Stimulated activated CD4-positive, alpha-beta T cell treated with anti-CD3 and anti-CD28 coated beads, Interleukin-1b, Interleukin-23, amount 100 ng/mL, for 1 hour (primary cell): ENCODE measurements at places on chromosomes 6 and 20.

GRCh38 chr20:34536798-34537394 is 20.7 kb downstream of the DYNLRB1 start:
- DNase-seq = no peak

GRCh38 chr6:11121851-11122250 is 10.3 kb upstream of the ERVFRD-1 start:
- no peak for DNase-seq

- DNase-seq = no peak
These were observed 126.4 kb downstream of the LCA5 start for GRCh38 chr6:79410806-79411205.

DNA sequence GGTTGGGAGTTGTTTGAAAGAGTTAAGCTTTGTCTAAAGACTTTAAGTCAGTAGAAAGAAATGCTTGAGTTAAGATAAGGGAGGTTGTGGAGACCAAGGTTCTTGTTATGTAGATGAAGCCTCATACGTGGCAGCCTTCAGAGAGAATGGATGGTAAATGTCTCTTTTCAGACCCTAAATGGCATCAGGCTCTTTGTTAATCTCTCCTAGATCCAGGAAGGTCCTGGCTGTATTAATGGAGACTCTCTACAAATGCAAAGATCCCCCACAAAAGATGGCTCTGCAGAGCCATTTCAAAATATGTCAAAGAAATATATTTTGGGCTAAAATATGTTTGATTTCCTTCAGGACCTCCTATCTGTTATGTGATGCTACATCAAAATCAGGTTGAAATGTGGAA is 161.6 kb downstream of the ADAT2 start:
- DNase-seq = no peak
